ENCODE measurements at places on chromosomes 13 and 19. TPM values are rescaled to one million over a fixed set of nuclear protein-coding genes. Genes with fewer than 3 reads are reported as not detected.

TGFBR3L gene
- total RNA-seq, result 2.7 TPM

SKA3 gene
- 4.4 TPM for total RNA-seq

CARS2 gene
- 114 TPM for total RNA-seq

AP1M2 gene
- total RNA-seq, result not detected

ZNF616 gene
- 18.1 TPM for total RNA-seq

RFPL4A gene
- total RNA-seq, result not detected

CBY2 gene
- not detected for total RNA-seq

TNNT1 gene
- 3.0 TPM for total RNA-seq

ZNF296 gene
- total RNA-seq, result 0.32 TPM

Data from smooth muscle cell of the umbilical artery (primary cell).